Activated CD8-positive, alpha-beta T cell treated with anti-CD3 and anti-CD28 coated beads for 36 hours (primary cell): ENCODE measurements at places on chromosomes 5 and 9.
A peak's percentile ranks its signal among the peaks of the same experiment; 100 is the strongest.

DNA sequence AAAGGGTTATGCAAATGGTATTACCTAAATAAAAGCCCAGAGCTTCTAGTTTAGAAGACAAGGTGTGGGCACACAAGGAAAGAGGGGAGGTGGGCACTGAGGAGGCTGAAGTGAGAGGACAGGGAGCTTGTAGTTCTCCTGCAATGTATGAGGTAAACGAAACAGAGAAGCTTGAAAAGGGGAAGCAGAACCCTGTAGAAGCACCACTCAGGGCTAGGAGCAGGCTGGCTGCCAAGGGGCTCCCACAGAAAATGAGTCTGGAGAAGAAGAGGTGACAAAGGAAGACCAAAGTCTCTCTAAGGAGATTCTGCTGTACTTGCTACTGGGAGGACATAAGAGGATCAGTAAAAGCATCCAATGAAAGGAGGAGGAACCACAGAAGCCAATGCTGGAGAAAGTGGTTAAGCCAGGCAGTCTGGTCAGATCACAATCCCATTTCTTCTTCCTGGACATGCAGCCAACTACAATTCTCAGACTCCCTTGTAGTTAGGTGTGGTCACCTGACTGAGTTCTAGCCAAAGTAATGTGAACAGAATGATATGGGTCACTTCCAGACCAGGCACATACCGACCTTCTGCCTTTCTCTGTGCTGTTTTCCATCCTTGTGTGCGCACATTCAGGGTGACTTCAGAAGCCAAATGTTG, 174.5 kb upstream of the MAP3K1 start:
- no peak for DNase-seq

DNA sequence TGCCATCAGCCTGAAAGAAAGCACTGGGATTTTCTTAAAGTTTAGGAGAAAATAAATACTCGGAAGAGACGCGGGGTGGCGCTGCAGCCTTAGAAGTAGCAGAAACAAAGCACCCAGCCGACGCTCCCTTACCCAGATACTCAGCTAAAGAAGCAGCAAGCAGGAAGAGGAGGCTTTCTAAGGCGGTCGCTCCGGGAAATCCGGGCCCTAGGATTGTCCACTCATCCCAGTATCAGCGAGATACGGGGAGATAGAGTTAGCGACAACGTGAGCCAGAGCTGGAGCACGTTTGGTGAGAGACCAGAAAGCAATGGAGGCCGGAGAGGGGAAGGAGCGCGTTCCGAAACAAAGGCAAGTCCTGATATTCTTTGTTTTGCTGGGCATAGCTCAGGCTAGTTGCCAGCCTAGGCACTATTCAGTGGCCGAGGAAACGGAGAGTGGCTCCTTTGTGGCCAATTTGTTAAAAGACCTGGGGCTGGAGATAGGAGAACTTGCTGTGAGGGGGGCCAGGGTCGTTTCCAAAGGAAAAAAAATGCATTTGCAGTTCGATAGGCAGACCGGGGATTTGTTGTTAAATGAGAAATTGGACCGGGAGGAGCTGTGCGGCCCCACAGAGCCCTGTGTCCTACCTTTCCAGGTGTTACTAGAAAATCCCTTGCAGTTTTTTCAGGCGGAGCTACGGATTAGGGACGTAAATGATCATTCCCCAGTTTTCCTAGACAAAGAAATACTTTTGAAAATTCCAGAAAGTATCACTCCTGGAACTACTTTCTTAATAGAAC, at the start of gene PCDHB2:
PCDHB2 (plus strand) TSS at position 135 of the 782 bp plus-strand sequence; CDS start at position 311, 176 bp downstream.
- DNase-seq, result peak; percentile 25

DNA sequence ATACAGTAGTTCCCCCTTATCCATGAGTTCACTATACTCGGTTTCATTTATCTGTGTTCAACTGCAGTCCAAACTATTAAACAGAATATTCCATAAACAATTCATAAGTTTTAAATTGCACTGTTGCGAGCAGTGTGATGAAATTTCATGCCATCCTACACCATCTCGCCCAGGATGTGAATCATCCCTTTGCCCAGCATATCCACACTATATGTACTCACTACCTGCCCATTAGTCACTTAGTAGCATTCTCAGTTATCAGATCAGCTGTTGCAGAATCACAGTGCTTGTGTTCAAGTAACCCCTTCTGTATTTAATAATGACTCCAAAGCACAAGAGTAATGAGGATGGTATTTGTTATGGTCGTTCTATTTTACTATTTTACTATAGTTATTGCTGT, 51.5 kb downstream of the SHOC1 start:
- DNase-seq, result peak; percentile 67

DNA sequence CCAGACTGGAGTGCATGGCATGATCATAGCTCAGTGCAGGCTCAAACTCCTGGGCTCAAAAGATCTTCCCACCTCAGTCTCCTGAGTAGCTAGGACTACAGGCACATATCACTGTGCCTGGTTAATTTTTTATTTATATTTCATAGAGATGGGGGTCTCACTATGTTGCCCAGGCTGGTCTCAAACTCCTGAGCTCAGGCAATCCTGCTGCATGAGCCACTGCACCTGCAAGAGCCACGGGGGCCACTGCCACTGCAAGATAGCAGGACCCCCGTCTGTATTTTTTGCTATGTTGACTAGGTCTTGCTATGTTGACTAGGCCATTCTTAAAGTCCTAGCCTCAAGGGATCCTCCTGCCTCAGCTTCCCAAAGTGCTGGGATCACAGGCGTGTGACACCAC, 6.5 kb downstream of the CYSTM1 start:
- DNase-seq, result no peak

DNA sequence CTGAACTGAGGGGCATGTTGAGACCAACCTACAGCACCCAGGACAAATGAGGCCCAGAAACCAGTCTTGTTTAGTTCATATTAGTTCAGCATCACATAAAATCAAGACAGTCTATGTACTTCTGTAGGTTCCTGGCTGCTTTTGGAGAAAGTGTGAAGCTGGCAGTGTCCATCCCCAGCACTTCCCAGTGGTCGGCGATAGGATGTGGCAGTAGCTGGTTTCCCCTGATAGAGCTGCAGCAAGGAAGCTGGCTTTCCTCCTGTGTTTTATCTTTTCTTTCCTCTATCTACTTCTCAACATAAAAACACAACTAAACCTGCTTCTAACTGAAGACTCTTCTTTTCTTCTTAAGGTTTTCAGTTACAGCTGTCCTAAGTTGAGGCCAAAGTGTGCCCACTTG, 43.0 kb upstream of the SLC46A2 start:
- no peak for DNase-seq

DNA sequence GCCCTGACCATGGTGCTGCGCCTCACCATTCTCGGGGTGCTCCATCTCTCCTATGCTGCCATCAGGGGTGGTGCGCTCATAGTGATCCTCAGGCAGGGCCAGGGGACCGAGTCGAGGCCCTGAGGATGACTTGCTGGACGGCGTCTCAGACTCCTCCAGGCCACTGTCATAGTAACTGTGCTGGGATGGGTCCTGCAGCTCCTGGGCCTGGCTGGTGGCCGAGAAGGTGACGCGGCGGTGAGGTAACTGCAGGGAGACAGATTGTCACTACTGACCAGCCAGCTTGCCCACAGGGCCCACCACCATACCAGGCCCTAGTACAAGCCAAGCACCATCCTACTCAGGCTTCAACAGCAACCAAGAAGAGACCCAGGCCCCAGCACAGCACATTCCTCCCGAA, 21.0 kb downstream of the PCDH1 start:
- DNase-seq, result no peak

DNA sequence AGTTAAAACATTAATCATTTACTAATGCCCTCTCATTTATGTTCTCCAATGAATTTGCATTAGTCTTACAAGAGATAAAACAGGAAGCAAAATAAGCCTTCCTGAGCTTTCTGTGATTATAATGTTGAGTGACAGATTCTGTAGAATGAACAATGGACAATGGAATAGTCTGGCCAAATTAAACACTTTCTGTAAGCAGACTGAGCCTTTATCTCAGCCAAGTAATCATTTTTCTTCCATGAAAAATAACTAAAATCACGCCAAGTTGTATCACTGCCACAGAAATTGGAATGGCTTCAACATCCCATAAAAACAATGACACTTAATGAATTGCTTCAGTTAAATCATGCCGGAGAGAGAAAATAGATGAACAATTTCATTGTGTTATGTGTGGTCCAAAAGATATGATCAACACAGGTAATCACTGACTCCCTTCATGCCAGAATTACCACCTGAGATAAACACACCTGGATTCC, 63.0 kb downstream of the TSSK1B start:
- no peak for DNase-seq

GRCh38 chr5:68740226-68740910, 353.4 kb upstream of the SLC30A5 start:
- DNase-seq, result no peak

DNA sequence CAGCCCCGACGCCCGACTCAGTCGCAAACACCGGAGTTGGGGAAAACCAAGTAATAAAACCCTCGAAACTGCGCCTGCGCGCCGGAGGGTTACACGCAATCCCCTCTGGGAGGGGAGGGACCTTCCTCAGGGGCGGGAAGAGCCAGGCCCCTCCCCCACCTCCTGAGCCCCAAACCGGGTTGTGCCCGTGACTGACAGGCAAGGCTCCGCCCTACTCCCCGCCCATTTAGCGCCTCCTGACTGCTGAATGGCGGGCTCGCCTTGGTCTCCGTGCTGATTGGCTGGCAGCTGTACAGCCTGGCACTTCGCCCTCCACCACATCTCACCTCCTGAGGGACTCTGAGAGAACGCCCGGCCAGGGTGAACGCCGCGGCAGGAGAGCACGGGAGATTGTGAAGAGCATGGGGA, at the start of gene PRDM9:
PRDM9 (plus strand) TSS at position 332 of the 408 bp plus-strand sequence. CDS start 1,425 bp downstream, outside the sequence.
- DNase-seq, result peak; percentile 1

DNA sequence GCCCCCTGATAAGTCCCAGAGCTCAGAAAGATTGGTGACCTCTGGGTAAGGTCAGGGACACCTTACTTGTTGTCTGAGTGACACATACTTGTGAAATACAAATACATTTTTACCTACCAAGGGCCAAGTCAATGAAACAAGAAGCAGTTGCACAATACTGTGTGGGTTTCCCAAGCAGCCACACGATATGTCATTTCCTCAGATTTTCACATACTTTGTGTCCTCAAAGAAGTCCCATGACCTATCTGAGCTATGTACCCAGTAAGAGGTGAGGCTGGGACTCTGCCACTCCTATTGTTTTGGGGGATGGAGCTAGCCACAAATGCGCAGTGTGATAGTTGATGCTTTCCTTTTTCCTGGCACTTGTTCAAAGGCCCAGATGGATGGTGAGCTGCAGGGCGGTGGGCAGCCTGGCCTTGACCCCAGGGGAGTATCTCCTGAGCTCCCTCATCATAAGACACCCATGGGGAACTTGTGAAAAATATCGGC, 4.8 kb upstream of the SLC25A51 start:
- no peak for DNase-seq

- no peak for DNase-seq
Measured at GRCh38 chr5:173513521-173513991, 102.9 kb downstream of the BOD1 start.

GRCh38 chr5:72688916-72689315, 127.5 kb upstream of the TNPO1 start:
- DNase-seq, result no peak

- no peak for DNase-seq
Measured at GRCh38 chr5:32720300-32720699, 9.2 kb downstream of the NPR3 start.

DNA sequence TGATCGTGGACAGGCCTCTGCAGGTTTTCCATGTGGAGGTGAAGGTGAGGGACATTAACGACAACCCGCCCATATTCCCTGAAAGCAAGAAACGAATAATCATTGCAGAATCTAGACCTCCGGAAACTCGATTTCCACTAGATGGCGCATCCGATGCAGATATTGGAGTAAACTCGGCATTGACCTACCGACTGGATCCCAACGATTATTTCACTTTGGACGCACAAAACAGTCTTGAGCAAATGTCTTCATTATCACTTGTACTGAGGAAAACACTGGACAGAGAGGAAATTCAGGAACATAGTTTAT, 621 bp downstream of the PCDHA13 start:
- DNase-seq, result no peak

- DNase-seq, result no peak
Measured at GRCh38 chr9:134568811-134569210, 72.8 kb upstream of the COL5A1 start.

- no peak for DNase-seq
Measured at GRCh38 chr9:6277417-6277816, 50.8 kb upstream of the TPD52L3 start.

DNA sequence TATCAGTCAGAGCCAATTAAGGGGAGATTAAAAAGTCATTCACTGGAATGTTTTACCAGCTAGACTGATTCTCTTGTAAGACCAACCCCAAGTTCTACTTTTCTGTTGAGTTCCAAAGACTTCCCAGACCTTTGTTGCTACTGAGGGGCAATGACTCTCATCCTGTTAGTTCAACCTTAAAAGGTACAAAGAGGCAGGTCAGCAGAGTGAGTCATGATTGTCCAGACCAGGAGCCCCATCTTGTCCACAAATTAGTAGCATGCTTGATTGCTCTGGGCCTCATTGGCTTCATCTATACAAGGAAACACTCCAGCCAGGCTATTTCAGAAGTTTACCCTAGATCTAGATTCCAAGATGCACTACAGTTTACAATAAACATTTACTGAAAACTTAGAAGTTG, 79.9 kb upstream of the IL7R start:
- no peak for DNase-seq

DNA sequence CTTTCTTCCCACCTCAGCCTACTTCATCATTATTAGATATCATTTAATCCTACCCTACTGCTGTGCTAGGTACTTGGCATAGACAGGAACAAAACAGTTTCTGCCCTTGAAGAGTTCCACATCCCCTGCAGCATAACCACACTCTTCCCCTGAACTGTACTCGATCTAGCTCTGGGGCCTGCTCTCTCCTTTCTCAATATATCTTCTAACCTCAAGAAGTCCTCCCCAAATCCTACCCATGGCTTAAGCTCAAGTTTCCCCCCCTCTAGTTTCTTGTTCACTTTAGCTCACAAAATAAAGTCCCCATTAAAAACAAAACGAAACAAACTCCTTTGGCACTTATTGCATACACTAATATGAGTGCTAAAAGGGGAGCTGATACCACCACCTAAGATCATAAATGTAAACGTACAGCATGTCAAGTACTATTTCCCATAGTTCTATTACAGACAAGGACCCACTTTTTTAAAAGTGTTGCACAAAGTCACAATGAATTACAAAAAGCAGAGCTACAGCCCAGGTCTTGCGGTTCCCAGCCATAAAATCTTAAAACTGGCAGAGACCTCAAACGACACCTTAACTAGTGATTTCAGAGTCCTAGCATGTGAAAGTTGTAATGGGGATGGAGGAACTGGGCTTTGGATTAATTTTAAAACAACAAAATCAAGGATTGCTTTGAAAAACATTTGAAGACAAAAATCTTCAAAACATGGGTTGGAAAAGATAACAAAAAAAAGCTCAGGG, 80.7 kb downstream of the PTPDC1 start:
- DNase-seq, result no peak

- DNase-seq, result no peak
Measured at GRCh38 chr5:59116231-59116865, 533.5 kb downstream of the RAB3C start.

- peak; percentile 79 for DNase-seq
Measured at GRCh38 chr5:131379723-131380122, 115.9 kb downstream of the CDC42SE2 start.

GRCh38 chr9:125558453-125559092, 148.4 kb downstream of the MAPKAP1 start:
- DNase-seq, result peak; percentile 77

GRCh38 chr5:123164054-123164453, 75.0 kb downstream of the PRDM6 start:
- DNase-seq, result no peak
